ENCODE measurements at places on chromosomes 13 and 19.

- no peak for DNase-seq
Measured at GRCh38 chr19:29564574-29565005, 38.8 kb downstream of the VSTM2B start.

- no peak for DNase-seq
Measured at GRCh38 chr13:50401721-50402465, 386.6 kb downstream of the KCNRG start.

DNA sequence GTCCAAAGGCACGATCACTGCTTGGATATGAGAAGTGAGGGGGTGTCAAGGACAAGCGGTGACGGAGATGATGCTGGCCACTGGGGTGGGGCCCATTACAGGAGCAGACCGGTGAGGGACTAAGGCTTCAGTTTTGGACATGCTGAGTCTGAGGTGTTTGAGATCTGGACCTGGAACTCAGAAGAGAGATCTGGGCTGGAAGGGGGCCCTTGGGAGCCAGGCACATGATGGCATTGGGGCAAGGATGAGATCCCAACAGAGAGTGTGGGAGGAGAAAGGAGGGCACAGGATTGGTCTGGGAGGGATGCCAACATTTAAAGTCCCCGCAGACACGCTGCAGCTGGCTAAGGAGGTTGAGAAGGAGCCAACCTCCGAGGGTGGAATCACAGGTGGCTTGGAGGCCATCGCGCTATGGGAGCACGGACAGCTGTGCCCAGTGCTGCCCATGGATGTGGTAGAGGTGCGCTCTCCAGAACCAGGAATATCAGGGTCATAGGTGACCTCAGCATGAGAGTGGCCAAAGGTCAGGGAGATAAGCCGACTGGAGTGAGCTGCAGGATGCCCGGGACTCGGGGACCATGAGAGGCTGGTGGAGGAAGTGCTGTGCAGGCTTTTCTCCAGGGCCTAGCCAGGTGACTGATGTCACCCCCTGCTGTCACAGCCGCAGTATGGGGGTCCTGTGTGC is 21.8 kb downstream of the DHRS12 start:
- no peak for DNase-seq

- no peak for DNase-seq
Measured at GRCh38 chr13:23899555-23899954, 2.3 kb upstream of the C1QTNF9B start.

DNA sequence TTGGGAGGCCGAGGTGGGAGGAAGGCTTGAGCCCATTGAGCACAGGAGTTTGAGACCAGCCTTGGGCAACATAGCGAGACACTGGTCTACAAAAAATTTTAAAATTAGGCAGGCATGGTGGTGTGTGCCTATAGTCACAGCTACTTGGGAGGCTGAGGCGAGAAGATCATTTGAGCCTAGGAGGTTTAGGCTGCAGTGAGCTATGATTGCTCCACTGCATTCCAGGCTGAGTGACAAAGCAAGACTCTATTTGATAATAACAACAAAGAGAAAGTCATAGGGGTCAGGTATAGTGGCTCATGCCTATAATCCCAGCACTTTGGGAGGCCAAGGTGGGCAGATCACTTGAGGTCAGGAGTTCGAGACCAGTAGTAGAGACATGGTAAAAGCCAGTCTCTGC is 4.6 kb upstream of the SLC44A2 start:
- DNase-seq, result no peak

DNA sequence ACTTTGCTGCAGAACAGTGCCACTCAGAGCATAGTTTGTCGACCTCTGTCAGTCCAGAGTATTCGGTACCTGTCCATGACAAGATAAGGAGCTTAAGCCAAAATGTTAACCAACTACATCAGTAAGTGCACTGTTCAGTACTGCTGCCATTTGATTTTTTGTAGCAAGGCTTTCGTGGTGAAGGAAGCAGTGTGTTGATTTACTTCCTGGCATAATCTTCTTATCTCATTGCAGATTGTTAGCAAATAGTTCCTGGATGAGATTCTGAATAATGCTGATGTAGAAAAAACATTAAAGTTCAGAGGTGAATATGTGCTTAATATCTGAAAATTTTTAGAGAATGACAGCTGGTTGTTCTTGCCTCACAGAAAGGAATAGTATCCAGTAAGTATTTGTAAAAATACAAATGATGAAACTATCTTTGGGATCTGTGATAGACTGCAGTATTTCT is 85.7 kb downstream of the LRRC63 start:
- no peak for DNase-seq

GRCh38 chr19:41112728-41113290 is 1.4 kb upstream of the CYP2F1 start:
- DNase-seq, result no peak

- DNase-seq, result no peak
Measured at GRCh38 chr13:67281466-67281865, 51.3 kb upstream of the PCDH9 start.

DNA sequence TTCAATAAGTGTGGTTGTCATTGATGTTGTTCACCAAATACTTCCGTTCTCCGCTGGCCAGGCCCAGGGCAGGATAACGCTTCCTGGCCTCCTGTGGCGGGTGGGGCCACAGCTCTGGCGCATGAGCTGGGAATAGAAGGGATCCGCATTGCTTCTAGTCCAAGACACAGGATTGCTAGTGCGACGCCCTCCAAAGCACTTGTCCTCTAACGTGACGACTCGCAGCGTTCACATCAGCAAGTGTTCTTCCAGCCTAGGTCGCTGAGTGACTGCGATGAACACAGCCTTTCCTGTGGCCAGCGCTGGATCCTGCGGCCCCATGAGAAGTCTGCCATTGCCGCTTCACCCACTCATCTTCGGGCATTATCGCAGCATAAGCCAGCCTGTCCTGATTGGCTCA is 39.4 kb downstream of the VSTM2B start:
- no peak for DNase-seq

- DNase-seq, result no peak
Measured at GRCh38 chr13:61654481-61654880, 238.8 kb upstream of the PCDH20 start.

DNA sequence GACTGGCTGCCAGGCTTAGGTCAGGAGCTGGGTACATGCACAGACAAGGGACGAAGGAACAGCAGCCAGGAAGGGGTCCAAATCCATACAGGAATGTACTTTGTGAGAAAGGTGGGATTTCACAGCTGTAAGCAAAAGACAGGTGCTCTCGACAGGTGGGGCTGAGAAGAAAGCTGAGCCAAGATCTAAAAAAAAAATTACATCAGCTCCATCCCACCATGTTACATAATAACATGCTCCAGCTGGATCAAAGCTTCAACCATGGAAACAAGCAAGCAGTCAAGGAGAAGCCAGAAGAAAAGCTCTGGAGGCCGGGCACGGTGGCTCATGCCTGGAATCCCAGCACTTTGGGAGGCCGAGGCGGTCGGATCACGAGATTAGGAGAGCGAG is 8.0 kb downstream of the UBXN6 start:
- DNase-seq, result no peak

- no peak for DNase-seq
Measured at GRCh38 chr19:55339889-55340783, 460 bp downstream of the KMT5C start.

DNA sequence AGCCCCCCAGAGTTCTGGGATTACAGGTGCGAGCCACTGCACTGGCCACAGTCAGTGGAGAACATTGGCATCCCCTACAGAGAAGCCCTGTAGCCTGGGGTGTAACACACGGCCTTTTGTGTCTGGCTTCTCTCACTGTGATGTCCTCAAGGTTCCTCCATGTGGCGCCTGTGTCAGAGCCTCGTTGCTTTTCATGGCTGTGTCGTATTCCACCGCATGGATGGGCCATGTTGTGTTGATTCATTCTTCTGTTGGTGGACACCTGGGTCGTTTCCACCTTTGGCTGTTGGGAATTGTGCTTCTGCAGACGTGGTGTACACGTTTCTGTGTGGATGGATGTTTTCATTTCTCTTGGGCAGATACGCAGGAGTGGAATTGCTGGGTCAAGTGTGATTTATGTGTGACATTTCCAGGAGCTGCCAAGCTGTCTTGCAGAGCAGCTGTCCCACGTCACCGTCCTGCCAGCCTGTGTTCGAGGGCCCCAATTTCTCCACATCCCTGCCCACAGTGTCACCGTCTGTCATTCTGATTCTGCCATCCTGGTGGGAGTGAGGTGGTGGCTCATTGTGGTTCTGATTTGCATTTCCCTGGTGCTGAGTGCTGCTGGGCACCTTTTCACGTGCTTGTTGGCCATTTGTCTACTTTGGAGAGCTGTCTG is 59.4 kb downstream of the KDM4B start:
- no peak for DNase-seq

- DNase-seq, result no peak
Measured at GRCh38 chr13:113897966-113898365, 34.1 kb upstream of the GAS6 start.

- no peak for DNase-seq
Measured at GRCh38 chr13:75220861-75221260, 261.1 kb downstream of the TBC1D4 start.

DNA sequence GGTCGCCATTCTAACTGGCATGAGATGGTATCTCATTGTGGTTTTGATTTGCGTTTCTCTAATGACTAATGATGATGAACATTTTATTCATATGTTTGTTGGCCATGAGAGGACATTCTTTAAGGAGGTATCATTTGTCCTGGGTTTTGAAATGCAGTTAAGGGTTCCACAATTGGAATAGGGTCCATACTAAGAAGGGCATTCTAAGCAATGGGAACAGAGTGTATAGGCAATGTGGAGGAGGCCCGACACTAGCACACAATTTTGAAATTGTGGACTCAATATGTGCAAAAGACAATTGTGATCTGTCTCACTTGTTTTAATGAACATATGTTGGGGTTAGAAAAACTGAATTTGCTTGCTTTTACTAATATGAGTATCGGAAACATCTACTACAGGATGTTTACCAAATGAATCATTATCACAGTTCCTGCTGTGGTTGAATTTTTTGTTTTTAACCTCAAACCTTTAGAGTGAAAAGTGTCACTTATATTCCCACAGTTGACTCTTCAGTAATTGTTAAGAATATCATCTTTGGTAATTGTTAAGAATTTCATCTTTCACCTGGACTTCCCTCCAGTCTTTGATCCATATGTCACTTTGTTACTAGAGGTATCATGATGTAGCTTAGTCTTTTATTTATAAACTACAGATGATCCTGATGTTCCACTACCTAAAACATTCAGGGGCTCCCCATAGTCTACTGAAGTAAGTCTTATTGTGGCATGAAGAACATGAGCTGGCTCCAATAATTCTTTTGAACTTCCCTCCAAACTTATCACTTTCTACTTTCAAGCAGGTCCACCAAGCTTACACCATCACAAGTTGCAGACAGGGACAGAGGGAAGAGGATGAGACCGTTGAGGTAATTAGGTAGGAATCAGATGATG is 109.7 kb upstream of the KLF12 start:
- DNase-seq, result no peak

DNA sequence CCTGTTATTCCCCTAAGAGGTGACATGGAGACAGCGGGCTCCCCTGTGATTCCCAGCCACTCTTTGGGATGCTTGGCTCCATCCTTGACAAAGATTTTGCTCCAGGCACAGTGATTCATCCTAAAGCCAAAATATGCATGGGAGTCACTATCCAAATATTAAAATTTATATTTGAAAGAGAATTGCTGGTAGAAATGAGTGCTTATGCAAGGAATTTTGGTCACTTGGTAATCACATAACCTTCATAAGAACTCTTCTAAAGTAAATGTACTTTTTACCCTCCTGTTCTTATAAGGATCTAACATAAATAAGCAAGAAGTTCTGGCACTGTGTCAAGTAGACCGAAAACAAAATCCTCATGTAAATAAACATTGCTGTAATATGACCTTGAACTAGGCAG is 385.8 kb downstream of the ITGBL1 start:
- no peak for DNase-seq

DNA sequence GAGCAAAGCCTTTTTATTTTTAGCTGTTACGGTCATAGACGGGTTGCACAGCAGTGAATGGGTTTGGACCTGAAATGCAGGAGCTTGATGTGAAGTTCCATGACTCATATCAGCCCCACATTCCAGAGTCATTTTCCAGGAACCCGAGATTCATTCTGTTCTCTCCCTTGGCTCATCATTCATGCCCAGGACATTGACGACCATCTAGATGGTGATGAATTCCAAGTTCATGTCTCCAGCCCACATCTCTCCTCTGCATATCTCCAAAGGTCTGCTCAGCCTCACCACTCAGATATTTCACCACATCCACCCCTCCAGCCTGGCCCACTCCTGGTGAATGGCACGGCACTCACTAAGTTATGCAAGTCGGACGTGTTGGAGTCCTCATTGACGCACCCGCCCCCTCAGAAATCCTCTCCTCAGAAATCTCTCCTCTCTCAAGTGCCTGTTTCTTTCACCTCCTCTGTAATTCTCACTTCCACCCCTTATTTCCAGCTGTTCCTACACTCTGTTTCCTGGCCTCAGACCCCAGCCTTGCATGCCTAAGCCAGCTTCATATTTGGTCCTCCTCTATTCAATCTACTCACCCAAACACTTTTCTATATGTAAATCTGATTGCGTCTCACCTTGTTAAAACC is 83.1 kb downstream of the ALOX5AP start:
- no peak for DNase-seq

DNA sequence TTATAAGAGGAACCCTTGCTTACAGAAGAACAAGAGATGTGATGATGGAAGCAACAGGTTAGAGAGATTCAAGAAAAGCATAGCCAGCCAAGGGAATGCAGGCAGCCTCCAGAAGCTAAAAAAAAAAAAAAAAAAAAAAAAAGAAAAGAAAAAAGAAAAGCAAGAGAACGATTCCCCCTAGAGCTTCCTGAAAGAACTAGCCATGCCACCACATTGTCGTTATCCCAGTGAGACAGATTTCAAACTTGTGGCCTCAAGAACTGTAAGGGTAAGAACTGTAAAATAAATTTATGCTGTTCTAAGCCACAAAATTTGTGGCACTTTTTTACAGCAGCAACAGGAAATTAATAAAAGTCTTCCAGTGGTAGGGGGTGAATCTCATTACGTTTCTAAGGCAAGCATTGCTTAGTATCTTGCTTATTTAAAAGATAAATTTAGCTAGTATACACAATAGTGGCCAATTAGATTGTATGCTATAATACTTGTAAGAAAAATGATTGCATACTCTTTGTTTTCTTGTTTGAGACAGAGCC is 21.8 kb downstream of the RFXAP start:
- DNase-seq, result no peak

- DNase-seq, result no peak
Measured at GRCh38 chr13:51920786-51921185, 59.0 kb downstream of the CCDC70 start.

DNA sequence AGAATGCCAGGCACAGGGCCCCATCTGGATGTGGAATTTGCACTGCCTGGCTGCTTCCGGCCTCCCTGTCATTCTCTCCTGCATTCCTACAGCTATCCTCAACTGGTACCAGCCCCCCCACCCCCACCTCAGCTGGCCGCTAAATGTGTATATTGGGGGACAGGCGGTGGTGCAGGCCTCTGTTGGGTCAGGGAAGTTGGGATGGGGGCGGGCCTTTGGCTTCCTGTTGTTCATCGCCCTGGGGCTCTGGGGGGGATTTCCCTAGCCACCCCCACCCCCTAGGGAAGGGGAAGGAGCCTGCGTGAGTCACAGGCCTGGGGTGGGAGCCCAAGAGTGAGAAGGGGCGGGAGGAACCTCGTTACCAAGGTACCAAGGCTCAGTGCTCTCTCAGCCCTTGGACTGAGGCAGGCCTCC is 10.6 kb downstream of the POU2F2 start:
- peak; percentile 76 for DNase-seq
